Stimulated activated CD8-positive, alpha-beta memory T cell treated with anti-CD3 and anti-CD28 coated beads, Interleukin-4, amount 100 ng/mL, for 24 hours (primary cell): ENCODE measurements at places on chromosomes 2 and 18.

DNA sequence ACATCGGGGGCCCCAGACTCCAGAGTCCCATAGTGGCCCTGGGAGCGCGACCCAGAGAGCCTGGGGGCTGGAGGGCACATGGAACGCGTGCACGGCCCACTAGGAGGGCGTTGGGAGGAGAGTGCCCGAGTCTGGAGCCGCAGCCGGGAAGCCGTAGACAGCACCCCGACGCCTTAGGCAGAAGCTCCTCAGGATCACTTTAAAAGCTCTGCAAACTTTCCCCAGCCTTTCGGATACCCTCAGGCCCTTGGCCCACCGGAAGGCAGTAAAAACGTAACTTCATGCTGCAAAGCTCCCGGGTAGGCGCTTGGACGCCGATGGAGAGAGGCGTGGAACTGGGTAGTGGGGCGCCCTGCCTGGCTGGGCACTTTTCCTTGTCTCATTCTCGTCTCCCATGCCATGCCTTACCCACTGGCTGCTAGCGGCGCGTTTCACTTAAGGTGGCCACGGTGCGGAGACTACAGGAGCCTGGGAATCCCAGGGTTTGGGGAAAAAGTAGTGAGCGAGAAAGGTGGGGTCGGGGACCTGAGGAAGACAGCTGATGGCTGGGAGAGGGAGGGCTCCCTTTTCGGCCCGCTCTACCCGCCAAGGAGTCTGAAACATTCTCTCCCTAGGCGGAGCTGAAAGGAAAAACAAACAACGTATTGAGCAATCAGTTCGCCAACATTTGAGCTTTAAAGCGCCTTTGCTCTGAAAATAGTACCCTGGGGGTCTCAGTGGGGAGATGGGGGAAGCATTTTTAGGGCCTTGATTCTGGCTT lies 141.8 kb downstream of the MEIS1 start:
- no peak for DNase-seq

DNA sequence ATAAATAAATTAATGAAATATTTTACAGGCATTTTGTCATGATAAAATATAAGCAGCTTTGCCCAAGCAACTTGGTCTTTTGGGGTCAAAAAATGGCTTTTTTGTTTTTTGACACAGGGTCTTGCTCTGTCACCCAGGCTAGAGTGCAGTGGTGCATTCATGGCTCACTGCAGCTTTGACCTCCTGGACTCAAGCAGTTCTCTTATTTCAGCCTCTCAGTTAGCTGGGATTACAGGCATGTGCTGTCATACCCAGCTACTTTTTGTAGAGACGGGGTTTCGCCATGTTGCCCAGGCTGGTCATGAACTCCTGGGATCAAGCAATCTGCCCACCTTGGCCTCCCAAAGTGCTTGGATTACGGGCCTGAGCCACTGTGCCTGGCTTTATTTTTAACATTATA lies 51.0 kb downstream of the ABI2 start:
- no peak for DNase-seq

GRCh38 chr2:183214680-183215079 lies 90.4 kb downstream of the NUP35 start:
- DNase-seq: no peak

- no peak for DNase-seq
Observed at GRCh38 chr2:181628590-181629585, 28.0 kb downstream of the CERKL start.

DNA sequence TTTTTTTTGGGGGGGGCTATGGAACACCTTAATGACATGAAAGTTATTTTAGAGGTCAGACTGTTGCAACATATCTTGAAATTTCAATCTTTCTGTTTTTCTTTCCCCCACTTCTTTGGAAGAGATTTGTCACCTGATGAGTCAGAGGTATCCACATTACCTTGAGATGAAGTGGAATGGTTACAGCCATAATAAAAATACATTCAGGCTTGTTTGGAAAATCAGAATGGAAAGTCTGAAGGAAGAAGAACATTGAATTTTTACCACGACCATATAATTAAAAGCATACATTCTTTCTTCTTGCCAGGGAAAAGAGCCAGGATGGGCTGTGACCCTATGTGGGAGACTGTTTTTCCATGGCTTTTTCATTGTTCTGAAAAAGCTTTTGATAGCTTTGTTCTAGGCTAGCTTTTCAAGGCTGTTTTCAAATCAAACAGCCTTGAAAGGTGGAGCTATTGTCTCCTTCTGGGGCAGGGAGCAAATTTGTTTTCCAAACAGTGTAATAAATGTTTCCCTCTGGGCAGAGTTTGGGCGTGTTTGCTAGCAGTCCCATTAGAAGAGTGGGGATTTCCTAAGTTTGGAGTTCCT lies 2.3 kb upstream of the GTF3C3 start:
- no peak for DNase-seq
